Effector memory CD4-positive, alpha-beta T cell (primary cell): ENCODE measurements at places on chromosomes 16 and 17.

DNA sequence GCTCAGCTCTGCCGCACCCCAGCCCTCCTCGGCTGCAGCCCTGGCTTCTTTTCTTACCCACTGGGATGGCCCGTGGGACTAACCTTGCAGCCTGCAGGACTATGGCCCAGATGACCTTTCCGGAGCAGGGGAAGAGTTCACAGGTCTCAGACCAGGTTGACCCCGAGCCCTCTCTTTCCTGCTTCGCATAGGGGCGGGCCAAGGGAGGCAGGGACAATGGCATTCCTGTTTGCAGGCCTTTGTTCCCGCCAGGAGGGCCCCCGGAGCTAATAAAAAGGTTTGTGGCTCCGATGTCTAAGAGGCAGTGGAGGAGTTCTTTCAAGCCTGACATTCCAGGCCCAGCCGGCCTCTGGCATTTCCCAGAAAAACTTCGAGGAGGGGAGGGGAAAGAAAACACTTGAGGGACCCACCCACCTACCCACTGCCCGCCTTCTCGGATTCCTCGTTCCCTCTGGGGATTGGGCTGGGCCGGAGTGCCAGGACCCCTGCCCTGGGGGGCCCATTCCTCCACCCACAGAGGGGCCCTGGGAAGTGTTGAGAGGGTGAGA lies 5.8 kb upstream of the SOCS3 start:
- no peak overlapping the region for H3K4me3 ChIP-seq
- H3K4me1 ChIP-seq = peaks cover 5% of the 10 kb centered on the region
- H3K36me3 ChIP-seq = no peaks in the 10 kb centered on the region
- DNase-seq = no peak

GRCh38 chr16:3640207-3640606 lies 14.3 kb upstream of the DNASE1 start:
- DNase-seq = no peak
- H3K27me3 ChIP-seq = no peaks in the 10 kb centered on the region
- peaks cover 21% of the 10 kb centered on the region for H3K36me3 ChIP-seq
- no peak overlapping the region for H3K4me3 ChIP-seq
- H3K27ac ChIP-seq = no peak overlapping the region
- H3K4me1 ChIP-seq = peaks cover 7% of the 10 kb centered on the region

DNA sequence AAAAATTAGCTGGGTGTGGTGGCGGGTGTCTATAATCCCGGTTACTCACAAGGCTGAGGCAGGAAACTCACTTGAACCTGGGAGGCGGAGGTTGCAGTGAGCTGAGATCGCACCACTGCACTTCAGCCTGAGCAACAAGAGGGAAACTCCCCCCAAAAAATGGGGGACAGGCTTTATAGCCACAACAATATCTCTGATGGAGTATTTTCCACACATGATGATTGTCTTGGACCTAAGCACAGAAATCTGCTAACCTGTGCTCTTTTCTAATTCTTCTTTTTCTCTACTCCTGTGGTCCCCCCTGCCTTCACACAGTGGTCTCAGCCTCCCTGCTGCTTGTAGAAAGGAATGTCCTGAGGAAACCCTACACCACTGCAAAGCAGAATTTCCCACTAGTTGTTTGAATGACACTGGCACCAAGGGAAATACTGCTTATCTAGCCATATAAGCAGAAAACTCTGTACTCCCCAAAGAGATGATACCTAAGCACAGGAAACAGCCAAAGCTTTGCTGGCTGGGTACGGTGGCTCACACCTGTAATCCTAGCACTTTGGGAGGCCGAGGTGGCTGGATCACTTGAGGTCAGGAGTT lies 117.6 kb downstream of the USP31 start:
- no peak overlapping the region for H3K27ac ChIP-seq
- no peaks in the 10 kb centered on the region for H3K4me1 ChIP-seq
- H3K36me3 ChIP-seq = no peaks in the 10 kb centered on the region
- H3K4me3 ChIP-seq = no peak overlapping the region
- no peak for DNase-seq

DNA sequence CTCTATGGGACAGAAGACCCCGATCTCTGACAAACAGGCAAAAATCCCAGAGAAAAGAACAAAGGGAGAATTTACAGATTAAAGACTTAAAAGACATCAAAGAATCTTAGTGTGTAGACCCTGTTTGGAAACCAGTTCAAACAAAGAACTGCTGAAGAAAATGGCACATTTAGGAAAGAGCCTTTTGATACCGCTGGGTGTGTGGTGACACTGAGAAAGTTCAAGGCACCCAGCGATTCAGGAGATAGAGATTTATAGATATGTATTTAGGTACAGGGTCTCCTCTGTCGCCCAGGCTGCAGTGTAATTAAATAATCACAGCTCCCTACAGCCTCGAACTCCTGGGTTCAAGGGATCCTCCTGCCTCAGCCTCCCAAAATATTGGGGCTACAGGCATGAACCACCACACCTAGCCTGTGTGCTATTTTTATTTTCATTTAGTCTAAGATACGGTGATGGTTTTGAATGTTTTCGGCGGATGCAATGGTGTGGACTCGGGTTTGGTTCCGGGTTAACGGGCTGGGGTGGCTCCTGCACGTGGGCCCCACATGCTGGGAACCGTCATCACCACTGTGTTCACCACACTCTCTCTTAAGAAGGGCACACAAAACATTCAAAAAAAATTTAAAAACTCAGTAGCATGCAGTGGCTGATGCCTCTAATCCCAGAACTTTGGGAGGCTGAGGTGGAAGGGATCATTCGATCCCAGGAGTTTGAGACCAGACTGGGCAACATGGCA lies 114.0 kb downstream of the ZNF778 start:
- H3K27me3 ChIP-seq = no peaks in the 10 kb centered on the region
- no peak for DNase-seq
- peaks cover 33% of the 10 kb centered on the region for H3K4me1 ChIP-seq
- no peak overlapping the region for H3K4me3 ChIP-seq
- H3K36me3 ChIP-seq = no peaks in the 10 kb centered on the region

GRCh38 chr17:17239832-17240231 lies 2.9 kb upstream of the FLCN start:
- no peak overlapping the region for H3K4me3 ChIP-seq
- H3K36me3 ChIP-seq = no peaks in the 10 kb centered on the region
- H3K4me1 ChIP-seq = peaks cover 16% of the 10 kb centered on the region
- no peak for DNase-seq

DNA sequence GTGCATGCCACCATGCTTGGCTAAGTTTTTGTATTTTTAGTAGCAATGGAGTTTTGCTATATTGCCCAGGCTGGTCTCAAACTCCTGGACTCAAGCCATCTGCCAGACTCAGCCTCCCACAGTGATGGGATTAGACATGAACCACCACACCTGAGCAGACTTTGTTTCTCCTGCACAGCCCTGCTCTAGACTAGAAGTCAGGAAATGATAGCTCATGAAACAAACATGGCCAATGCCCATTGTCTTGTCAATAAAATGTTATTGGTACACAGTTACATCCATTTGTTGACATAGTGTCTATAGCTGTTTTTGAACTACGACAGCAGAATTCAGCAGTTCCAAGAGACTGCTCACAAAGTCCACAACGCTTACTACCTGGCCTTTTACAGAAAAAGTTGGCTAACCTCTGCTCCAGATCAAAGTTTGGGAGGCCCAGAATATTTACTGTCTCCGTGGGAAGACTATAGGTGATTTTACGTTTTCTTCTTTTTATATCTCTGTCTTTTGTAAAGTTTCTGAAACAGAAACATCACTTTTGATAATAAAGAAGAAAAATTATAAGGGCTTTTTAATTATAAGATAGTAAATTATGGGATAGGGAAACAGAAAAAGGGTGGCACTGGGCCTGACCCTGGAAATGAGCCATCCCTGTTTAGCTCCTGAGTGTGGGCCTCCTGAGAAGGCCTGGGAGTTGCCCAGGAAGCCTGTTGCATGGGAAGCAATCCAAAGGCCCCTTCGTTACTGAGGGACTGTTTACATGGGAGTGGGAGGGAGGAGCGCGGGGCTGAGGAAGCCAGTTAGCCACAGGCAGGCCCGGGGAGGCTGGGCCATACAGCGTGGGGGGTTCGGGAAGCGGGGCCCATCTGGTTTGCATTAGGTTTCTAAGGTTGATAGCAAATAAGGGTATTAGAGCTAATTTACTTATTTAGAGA lies 201.5 kb downstream of the IRF8 start:
- no peaks in the 10 kb centered on the region for H3K27me3 ChIP-seq
- no peaks in the 10 kb centered on the region for H3K36me3 ChIP-seq
- H3K4me1 ChIP-seq = no peaks in the 10 kb centered on the region
- H3K4me3 ChIP-seq = no peak overlapping the region
- DNase-seq = no peak

- H3K27ac ChIP-seq = no peak overlapping the region
- no peak for DNase-seq
- peaks cover 59% of the 10 kb centered on the region for H3K36me3 ChIP-seq
- H3K4me3 ChIP-seq = no peak overlapping the region
- H3K4me1 ChIP-seq = no peaks in the 10 kb centered on the region
These were observed 43.9 kb upstream of the AQP8 start for GRCh38 chr16:25172831-25173230.

DNA sequence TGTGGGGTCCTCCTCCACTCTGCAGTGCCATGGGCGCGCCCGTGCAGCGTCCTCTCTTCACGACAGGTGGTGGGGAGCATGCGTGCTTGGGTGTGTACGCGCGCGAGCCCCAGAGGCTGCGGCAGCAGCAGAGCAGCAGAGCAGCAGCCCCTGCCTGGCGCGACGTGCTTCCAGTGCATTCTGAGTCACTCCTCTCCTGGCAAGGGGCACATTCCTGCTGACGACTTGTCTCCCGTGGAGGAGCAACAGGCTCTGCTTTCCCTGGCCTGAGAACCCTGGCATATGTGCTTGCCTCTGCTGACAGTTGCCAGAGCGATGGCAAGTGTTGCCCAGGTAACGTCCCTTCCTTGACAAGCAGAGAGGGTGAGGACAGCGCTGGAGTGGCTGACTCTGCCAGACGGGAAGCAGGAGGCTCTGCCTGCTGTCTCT lies 133.8 kb upstream of the PLCG2 start:
- no peak for DNase-seq
- H3K4me1 ChIP-seq = no peaks in the 10 kb centered on the region
- no peaks in the 10 kb centered on the region for H3K27me3 ChIP-seq
- no peaks in the 10 kb centered on the region for H3K36me3 ChIP-seq
